Epithelial cell of proximal tubule (primary cell): ENCODE measurements at places on chromosomes 3 and 15.

GRCh38 chr15:62601777-62602545 lies 436.9 kb upstream of the C2CD4B start:
- no peak for DNase-seq

DNA sequence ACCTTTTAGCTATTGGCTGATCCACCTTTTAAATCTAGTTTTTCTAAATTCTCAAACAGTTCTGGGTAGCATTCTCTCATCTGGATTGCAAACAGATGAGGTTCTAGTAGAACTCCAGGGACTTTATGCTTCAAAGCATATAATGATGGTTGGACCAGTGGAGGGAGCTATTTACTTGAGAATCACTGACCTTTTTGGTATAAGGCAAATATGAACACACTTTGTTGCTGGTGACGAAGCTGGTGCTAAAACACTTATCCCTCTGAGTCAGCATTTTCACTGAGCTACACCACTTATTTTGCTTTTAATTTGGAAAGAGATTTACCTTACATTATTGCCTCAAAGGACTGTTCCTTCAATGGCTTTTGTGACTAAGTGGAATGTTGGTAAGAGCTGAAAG lies 58.6 kb upstream of the SLITRK3 start:
- DNase-seq = peak; percentile 35

DNA sequence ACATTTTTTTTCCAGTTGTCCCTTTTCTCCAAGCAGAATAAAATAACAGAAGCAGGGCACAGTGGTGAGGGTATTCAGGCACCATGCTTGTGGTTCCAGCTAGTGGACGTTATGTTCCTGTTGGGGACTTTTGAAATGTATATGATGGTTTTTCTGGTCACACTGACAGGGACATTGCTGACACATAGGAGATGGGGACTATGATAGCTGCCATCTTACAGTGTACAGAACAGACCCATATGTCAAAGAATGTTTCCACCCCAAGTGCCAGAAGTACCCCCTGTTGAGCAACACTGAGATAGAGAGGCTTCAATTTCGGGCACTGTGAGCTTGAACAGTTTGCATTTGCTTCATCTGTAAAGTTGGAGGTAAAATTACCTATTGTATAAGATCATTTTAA lies 38.6 kb downstream of the MCTP2 start:
- DNase-seq = no peak

GRCh38 chr3:55296791-55297190 lies 190.3 kb downstream of the WNT5A start:
- DNase-seq = no peak

- DNase-seq = no peak
Observed at GRCh38 chr3:177545964-177546363, 348.7 kb upstream of the TBL1XR1 start.

DNA sequence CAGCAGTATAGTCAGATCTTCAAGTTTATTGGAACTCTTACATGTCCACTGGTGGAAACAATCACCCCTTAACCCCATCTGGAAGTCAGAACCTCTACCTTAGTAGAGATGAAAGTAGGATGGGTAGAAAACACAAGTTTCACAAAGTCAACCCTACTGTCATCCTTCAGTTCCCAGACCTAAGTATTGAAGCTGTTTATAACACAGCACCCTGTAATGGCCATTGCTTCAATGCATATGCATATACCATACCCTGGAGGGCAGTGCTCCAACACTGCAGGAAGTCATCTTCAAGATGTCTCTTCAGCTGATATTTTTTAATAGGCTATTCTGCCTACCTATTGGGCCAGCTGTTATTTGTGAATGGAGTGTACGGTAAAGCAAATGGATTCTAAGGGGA lies 241.3 kb downstream of the UBE2E2 start:
- DNase-seq = no peak

- no peak for DNase-seq
Observed at GRCh38 chr15:99146661-99147060, 41.8 kb downstream of the SYNM start.

DNA sequence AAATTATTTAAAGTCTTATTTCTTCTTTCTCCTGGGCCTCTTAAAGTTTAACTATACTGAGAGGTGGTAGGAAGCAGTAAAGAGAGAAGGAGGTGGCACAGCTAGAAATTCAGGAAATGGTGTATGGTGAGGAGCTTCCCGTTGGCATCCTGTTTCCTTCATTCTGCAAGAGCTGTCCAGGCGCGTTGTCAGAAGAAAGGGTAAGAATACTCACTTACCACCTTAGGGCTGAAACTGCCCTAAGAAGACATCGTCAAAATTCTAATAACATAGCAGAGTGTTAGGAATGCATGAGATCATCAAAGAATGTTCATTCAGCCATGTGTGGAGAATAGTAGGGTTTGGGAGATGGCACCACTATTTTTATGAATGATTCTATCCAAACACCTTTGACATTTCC lies 699.6 kb downstream of the MCTP2 start:
- no peak for DNase-seq

- DNase-seq = no peak
Observed at GRCh38 chr15:29035336-29036285, 149.8 kb downstream of the APBA2 start.

DNA sequence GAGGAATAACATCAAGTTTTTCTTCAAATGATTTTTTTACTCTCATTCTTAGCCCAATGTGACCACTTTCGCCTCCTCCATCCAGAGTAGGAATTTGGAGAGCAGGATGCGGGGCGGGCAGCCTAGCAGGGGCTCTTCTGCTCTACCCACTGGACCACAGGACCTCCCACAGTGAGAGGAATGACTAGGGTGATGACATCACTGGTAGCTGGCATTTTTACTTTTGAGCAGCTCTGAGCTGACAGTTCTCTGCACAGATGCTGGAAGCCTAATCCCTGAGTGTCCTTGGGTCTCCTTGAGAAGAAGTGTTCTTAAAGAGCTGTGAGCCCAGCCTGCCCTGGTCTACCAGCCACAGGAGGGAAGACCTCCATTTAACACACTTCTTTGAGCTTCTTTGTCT lies 1.4 kb upstream of the HCN4 start:
- DNase-seq = no peak

GRCh38 chr15:57440167-57440566 lies 63.9 kb downstream of the CGNL1 start:
- DNase-seq = no peak

GRCh38 chr3:132161608-132162007 lies 126.8 kb upstream of the CPNE4 start:
- DNase-seq = no peak

- DNase-seq = no peak
Observed at GRCh38 chr3:31331278-31331677, 201.4 kb upstream of the STT3B start.

- DNase-seq = no peak
Observed at GRCh38 chr3:59243476-59243875, 193.7 kb upstream of the CFAP20DC start.

GRCh38 chr15:25989327-25989726 lies 126.2 kb upstream of the ATP10A start:
- DNase-seq = no peak

- DNase-seq = no peak
Observed at GRCh38 chr3:168271932-168272331, 176.2 kb upstream of the GOLIM4 start.

DNA sequence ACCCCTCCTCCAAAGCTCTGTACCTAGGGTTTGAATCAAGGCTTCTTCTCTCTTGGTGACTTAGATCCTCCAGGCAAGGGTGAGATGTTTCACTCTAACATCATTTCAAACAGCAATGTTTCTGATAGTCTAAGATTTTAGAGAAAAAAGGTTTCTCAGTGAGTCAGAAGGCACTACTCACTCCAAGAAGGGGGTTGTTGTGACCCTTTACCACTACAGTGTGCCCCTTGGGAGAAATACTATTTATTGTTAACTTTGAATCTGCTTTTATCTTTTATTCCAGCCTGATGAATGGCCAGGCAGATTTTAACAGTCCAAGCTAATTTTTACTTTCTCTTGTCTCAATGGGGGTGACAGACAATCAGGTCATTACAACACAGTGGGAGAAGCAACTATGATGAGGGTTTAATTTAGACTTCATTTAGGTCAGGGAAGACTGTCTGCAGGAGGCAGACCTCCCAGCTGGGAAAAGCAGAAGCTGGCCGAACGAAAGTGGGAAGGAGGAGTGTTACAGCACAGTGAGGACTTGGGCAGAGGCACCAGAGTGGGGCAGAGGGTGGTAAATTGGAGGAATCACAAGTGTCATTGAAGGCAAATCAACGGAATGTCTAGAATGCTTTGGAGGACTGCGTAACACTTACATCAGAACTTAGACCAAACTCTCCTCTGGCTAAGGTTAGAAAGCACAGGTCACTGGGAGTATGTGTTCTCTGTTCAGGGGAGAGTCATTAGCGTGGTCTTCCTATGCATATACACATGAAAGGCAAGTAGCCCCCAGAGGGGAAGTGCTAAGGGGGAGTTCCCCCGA lies 21.2 kb downstream of the ZNF860 start:
- no peak for DNase-seq

- no peak for DNase-seq
Observed at GRCh38 chr3:46574243-46574646, 8.1 kb upstream of the LRRC2 start.

DNA sequence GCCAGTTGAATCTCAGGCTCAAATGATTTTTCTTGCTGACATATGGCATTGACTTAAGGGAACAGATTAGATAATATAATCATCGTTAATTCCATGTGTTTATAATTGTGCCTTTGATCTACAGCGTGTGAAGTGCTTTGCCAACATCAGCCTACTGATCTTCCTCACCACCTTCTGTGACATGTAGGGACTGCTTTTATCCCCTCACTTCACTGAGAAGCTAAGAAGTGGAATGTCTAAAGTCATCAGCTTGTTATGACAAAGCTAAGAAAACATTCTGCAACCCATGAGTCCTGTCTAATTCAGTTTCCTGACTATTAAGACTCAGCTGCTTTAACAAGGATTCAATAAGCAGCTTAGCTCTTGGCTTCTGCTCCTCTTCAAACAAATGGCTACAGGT lies 106.0 kb downstream of the MYH15 start:
- DNase-seq = no peak
